ENCODE measurements at places on chromosomes 16 and 17.

- no peak for DNase-seq
These were observed 25.3 kb downstream of the CDH13 start for GRCh38 chr16:82651921-82652601.

- no peak for DNase-seq
These were observed 3.5 kb downstream of the ACBD4 start for GRCh38 chr17:45138911-45139532.

- DNase-seq = no peak
These were observed 9.0 kb downstream of the RHBDL3 start for GRCh38 chr17:32274643-32275042.

DNA sequence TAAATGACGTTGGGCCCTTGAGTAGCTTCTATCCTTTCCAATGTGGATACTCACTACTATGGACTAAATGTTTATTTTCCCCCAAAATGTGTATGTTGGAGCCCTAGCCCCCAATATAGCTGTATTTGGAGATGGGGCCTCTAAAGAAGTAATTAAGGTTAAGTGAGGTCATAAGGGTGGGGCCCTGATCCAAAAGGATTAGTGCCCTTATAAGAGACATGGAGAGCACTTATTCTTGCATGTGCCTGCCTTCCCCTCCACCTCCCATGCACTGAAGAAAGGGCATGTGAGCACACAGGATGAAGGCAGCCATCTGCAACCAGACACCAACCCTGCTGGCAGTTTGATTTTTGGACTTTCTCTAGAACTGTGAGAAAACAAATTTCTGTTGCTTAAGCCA lies 115.7 kb upstream of the MED13 start:
- no peak for DNase-seq

DNA sequence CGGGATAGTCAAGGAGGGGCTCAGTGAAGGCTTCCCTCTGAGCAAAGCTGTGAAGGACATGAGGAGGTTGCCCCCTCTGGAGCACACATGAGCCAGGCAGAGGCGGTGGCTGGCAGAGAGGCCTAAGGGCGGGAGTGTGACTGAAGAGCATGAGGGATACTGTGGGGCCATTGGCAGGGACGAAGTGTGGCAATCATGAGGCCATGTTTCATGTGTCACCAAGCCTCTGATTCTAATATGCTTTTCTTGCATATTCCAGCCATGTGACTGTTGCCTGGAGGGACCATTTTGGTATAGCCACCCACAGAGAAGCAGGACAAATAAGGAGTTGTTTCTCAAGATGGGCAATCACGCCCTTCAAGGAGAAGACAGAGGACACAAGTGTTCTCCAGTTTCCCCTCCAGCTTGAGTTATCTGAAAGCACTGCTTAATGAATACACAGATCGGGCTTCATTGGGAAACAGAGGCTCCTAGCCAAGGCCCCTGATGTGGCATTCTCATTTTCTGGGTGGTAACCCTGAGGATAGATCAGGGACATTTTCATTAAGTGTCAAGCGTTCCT lies 68.0 kb downstream of the AKAP1 start:
- no peak for DNase-seq

- no peak for DNase-seq
These were observed 53.1 kb downstream of the METRNL start for GRCh38 chr17:83132251-83133081.

DNA sequence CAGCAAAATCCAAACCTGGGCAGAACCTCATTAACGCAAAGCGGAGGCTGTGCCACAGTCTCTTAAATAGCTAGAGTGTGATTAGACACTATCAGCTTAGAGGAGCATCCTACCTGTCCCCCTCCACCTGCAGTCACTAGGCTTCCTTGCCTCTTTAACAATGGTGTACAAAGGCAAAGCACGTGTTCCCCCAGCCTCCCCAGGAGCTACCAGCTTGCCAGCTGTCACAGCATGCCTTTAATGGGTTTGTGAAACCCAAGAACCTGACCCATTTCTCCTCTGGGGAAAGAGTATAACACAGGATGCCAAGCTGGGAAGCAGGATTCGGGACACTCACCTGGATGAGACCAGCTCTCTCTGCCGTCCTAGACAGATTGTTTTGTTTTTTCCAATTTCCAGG lies 37.2 kb upstream of the TBX2 start:
- no peak for DNase-seq
